Activated naive CD8-positive, alpha-beta T cell treated with anti-CD3 and anti-CD28 coated beads, Interleukin-2, amount 50 U/mL, for 24 hours (primary cell): ENCODE measurements at places on chromosomes 6 and 20.

DNA sequence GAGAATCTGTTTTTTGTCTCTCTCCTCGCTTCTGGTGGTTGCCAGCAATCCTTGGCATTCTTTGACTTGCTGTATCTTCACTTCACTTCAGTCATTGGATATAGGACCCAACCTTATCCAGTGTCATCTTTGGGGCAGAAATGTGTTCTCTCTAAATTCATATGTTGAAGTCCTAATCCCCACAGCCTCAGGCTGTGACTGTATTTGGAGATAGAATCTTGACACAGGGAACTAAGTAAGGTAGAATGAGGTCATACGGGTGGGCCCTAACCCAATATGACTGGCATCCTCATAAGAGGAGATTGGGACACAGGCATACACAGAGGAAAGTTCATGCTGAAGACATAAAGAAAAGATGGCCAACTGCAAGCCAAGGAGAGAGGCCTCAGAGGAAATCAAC lies 51.9 kb upstream of the TPD52L1 start:
- no peak for DNase-seq

DNA sequence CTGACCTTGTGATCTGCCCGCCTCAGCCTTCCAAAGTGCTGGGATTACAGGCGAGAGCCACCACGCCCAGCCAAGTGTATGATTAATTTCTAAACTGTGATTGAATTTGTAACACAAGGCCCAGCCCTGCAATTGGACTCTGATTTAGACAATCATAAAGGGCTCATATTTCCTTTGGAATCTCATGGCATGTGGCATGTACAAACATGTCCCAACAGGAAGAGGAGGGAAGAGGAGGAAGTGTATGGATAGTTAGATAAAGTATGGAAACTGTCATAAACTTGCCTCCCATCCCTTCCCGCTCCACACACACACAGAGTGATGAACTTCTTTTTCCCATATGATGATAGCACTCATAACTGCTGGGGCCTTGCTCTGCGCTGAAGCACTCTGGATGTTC lies 27.2 kb upstream of the QKI start:
- DNase-seq = no peak

DNA sequence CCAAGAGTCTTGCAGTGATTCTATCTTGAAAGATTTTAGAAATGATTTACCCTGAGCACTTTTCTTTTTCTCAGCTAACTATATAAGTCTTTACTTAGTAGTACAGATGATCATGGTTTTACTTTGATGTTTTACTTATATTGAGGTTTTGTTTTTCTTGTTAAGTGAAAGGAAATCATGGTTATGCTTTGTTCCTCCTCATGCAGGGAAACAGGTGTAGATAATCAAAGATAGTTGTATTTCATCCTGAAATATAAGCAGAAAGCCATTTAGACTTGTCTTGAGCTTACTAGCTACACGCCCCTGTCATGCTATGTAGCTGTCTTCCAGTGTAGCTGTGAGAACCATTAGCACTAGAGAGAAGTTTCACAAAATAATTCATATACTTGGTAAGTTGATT lies 113.9 kb downstream of the HIVEP1 start:
- DNase-seq = no peak

- peak; percentile 79 for DNase-seq
These were observed 5.4 kb downstream of the CCND3 start for GRCh38 chr6:41936073-41936837.

GRCh38 chr6:89637960-89638319 lies 607 bp downstream of the LYRM2 start:
- no peak for DNase-seq

- no peak for DNase-seq
These were observed 58.2 kb upstream of the QKI start for GRCh38 chr6:163356324-163356723.

- DNase-seq = no peak
These were observed 133.6 kb upstream of the TRAF3IP2 start for GRCh38 chr6:111739257-111739696.

DNA sequence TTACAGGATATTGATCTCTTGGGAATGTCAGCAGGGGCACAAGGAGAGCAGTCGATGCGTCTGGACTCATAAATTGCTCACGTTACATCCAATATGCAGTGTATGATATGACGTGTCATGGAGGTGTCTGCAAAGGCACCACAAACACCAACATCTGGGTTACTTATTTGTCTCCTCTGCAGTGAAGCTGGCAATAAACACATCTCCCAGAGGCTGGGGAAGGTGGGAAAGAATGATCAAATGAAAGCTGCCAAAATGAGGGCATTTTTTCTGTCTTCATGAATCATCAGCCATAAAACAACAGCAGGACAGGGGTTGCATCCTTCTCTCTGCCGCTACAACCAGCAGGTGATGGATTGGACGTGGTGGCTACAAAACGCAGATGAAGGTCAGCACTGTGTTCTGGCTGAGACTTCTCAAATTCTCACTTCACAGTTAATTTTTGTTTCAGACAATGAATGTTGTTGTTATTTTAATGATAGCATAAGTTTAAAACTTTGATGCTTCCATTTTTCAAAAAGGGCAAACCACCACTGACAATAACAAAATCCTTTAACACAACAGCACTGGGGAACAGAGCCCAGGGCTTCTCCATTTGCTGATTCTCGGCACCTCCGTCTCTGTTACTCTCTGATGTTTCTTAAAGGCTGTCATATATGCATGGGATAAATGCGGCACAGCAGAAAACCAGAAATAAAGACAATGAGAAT lies 47.5 kb downstream of the ERMARD start:
- no peak for DNase-seq
